ENCODE measurements at places on chromosomes 11 and 22. TPM values are rescaled to one million over a fixed set of nuclear protein-coding genes. Genes with fewer than 3 reads are reported as not detected.

UCP3 gene
- 2.1 TPM for total RNA-seq

GRCh38 chr11:124724979-124725718 lies 14.6 kb upstream of the NRGN start:
- ATAC-seq = peak; percentile 84

DNA sequence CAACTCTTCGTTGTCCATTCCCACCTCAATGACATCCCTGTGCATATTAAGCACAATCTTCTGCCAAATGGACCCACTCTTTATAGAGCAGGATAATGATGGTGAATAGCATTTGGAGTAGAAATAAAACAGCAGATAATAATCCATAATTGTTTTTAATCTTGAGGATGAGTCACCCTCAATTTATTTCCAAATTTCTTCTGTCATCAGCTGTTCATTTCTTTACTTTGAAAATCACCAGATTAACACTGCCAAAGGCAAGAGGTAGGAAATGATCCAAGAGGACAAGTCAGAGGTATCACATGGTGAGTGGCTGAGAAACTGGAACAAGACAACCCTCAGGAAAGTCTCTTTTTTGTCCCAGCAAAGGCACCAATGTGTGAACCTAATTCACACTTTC lies 7.3 kb upstream of the AMBRA1 start:
- no peak for ATAC-seq

DNA sequence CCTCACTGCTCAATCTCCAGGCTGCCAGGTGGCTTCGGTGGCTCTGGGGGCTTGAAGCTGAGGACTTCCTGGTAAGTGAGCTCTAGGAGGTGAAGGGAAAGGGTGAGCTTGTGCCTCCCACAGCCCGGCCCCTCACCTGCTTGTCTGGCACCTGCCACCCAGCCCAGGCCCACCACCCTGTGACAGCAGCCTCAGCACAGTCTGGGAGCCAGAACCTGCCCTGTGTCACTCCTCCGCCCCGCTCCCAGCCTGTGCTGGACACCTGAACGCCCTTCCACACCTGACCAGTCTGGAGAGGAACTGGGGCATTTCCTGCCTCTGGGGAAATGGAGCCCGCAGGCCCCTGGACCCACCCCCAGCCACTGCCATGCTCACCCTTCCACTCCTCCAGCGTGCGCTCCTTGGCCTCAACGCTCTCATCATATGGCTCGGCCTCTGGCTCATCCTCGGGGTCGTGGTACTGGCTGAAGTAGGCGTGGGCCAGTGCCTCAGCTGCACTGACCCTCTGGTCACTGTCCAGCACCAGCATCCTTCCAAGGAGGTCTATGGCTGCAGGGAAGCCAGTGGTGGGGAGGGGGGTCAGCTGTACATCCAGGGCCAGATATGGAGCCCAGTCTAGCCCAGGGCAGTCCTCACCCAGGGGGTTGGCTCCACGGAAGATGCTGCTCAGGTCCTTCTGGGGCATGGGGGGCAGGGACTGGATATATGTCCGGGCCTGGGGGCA lies 3.6 kb upstream of the MAPK12 start:
- no peak for ATAC-seq

- no peak for ATAC-seq
These were observed at the start of gene SLC22A6 for GRCh38 chr11:62984451-62984991. TSS of gene SLC22A6 (minus strand) at chr11:62984967. CDS start at chr11:62984690, 277 bp downstream.

- no peak for ATAC-seq
These were observed 1231.7 kb downstream of the LRRC4C start for GRCh38 chr11:40227730-40228129.

GRCh38 chr11:122046846-122047245 lies 69.2 kb downstream of the BLID start:
- no peak for ATAC-seq
